H1 (cell line): ENCODE measurements at places on chromosomes 7 and 10. TPM values are rescaled to one million over a fixed set of nuclear protein-coding genes. Genes with fewer than 3 reads are reported as not detected.

GRCh38 chr10:97089209-97089870 lies 96.4 kb downstream of the SLIT1 start:
- peaks cover 4% of the 10 kb centered on the region; the same call in 1 of the 2 replicates for H3K4me1 ChIP-seq
- H3K4me3 ChIP-seq: no peak overlapping the region
- no peaks in the 10 kb centered on the region for H3K27me3 ChIP-seq
- no peak for DNase-seq
- H3K36me3 ChIP-seq: no peaks in the 10 kb centered on the region

GRCh38 chr7:142420554-142421362 lies 162.9 kb upstream of the PRSS58 start:
- peaks cover 5% of the 10 kb centered on the region for H3K4me1 ChIP-seq
- H3K27me3 ChIP-seq: no peaks in the 10 kb centered on the region
- H3K27ac ChIP-seq: no peak overlapping the region
- H3K36me3 ChIP-seq: no peaks in the 10 kb centered on the region

Gene PAPOLB
- total RNA-seq: 0.11 and 0.15 TPM in 2 replicates

DNA sequence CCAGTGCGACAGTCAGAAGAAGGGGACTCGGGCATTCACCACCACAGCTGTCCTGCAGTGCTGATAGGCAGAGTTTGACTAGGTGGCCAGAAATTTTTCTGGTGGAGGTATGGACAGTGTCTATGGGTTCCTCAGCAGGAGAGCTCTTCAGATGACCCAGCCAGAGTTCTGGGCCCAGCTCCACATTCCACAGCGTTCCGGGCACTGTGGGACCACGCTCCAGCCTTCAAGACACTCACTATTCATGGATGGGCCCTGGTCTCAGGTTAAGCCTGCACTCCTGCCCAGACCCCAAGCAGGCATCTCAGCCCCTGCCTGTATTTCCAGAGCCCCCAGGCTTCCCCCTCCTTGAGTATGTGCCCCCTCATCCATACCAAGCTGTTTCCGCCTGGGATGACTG lies 497.0 kb upstream of the FOXK1 start:
- H3K4me1 ChIP-seq: no peaks in the 10 kb centered on the region
- no peaks in the 10 kb centered on the region for H3K36me3 ChIP-seq
- DNase-seq: no peak

Gene ZMYND11
- total RNA-seq: 24.3 and 26.6 TPM in 2 replicates

Gene MSS51
- total RNA-seq: 1.7 and 1.9 TPM in 2 replicates
